Activated naive CD4-positive, alpha-beta T cell treated with Interleukin-2 at 50 U/mL for 16 hours (primary cell): ENCODE measurements at places on chromosomes 6 and 20.
A peak's percentile ranks its signal among the peaks of the same experiment; 100 is the strongest.

DNA sequence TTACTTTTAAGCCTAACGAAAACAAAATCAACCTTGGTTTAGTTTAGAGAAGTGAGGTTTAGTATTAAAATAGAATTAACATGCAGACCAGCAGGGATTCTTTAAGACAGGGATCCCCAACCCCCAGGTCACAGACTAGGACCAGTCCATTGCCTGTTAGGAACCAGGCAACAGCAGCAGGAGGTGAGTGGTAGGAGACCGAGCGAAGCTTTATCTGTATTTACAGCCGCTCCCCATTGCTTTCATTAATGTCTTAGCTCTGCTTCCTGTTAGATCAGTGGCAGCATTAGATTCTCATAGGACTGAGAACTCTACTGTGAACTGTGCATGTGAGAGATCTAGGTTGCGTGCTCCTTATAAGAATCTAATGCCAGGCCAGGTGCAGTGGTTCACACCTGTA, 225.9 kb downstream of the NKAIN2 start:
- no peak for DNase-seq

- no peak for DNase-seq
Measured at GRCh38 chr6:47587493-47587892, 109.9 kb downstream of the CD2AP start.

GRCh38 chr6:134034478-134034877, 17.9 kb downstream of the SLC2A12 start:
- no peak for DNase-seq

DNA sequence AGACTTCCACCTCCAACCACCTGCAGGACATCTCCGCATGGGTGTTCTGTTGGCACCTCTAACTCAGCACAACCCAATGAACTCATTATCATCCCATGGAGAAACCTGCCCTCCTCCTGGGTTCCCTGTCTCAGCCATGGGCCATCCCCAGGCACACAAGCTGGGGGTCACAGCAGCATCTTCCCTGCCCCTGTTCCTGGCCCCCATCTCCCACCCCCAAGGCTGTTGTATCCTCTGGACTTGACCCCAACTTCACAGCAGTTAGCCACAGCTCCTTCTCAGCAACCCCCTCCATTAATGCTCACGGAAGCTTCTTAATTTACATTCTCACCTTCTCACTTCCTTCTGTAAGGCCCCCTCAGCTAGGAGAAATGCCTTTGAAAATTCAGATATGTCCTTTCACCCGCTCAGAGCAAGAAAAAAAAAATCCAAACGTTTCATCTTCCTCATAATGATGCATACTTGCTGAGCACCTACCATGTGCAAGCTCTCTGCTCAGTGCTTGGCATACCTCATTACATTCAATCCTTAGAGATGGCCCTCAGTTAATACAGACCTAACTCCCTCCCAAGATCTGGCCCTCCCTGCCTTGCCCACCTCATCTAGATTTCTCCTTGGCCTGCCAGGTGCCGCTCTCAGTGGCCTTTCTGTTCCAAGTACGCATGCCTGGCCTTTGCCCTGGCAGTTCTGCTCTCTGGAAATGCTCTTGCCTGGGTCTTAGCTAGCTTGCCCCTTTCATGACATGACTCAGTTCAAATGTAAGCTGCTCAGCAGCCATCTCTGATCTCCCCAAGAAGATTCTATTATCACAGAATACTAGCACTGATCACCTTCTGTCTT, 2.5 kb upstream of the NELFCD start:
- DNase-seq: no peak

DNA sequence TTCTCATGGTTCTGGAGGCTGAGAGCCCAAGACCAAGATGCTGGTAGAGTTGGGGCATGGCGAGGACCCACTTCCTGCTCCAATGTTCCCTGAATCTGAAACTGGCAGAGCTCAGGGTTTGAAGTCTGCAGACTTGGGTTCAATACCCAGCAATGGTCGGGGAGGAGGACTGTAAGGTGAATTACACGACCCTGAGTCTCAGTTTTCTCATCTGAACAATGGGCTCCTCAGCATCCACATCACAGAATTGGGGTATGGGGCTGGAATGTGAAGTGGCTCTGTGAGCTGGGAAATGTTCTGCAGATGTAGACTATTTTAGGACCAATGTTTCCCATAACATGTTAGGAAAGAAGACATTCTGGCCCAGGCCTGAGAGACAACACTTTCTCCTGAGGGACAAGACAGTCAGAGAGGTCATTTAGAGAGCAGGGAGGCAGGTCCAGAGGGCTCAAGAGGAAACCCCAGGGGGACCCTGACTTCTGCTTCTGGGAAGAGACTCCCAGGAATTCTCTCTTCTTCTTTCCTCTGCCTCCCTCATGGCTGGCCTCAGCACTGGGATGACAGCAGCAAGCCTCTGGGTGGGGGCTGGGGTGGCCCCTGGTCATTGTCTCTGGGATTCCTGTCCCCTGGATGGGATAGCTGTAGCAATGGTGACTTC, 141.3 kb upstream of the PMEPA1 start:
- DNase-seq: no peak

GRCh38 chr20:2101057-2101864, at the start of gene STK35:
Gene STK35, plus strand, starts transcription at chr20:2101827. Its CDS starts 55 bp downstream, at chr20:2101882.
- DNase-seq: peak; percentile 74

DNA sequence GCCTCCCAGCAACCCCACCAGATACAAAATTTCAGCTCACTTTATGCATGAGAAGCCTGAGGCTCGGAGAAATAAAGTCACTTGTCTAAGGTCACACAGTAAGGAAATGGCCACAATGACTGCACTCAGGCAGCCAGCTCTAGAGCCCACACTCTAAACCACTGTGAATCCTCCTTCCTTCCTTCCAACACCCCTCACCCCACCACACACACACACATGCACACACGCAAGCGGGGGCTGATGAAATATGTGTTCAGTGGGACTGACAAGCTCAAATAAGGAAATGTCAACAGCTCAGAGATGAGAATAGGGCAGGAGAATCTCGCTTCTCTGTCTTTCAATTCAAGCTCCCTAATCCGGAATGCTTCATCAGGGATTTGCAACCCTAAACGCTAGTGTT, 6.0 kb upstream of the BPIFA1 start:
- no peak for DNase-seq

DNA sequence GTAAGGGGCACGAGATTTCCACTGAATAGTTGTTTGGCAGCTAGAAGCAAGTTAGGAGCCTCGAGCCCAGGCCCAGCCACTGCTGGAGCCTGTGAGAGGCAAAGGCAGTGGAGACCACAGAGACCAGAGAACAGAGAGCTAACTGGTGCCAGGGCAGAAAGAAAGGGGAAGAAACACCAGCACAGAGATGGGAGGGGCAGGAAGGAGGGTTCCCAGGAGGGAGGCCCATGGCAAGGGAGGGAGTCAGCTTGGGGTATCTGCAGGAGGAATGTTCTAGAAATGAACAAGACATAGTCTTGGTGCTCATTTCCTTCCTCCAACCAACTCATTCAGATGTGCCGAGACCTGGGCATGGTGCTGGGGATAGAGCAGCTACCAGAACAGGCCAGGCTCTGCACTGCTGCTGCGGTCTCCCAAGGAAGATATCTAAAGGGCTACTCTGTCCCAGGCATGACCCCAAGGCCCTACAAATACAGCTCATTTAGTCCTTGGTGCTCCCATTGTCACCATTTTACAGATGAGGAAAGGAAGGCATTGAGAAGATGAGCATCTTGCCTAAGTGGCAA, 10.7 kb downstream of the ANGPT4 start:
- DNase-seq: no peak

- DNase-seq: no peak
Measured at GRCh38 chr20:61937963-61938838, 127.5 kb downstream of the TAF4 start.

- peak; percentile 27 for DNase-seq
Measured at GRCh38 chr6:119347466-119348095, 2.0 kb downstream of the MAN1A1 start.

- no peak for DNase-seq
Measured at GRCh38 chr6:26202201-26202611, 115.0 kb downstream of the HFE start.

DNA sequence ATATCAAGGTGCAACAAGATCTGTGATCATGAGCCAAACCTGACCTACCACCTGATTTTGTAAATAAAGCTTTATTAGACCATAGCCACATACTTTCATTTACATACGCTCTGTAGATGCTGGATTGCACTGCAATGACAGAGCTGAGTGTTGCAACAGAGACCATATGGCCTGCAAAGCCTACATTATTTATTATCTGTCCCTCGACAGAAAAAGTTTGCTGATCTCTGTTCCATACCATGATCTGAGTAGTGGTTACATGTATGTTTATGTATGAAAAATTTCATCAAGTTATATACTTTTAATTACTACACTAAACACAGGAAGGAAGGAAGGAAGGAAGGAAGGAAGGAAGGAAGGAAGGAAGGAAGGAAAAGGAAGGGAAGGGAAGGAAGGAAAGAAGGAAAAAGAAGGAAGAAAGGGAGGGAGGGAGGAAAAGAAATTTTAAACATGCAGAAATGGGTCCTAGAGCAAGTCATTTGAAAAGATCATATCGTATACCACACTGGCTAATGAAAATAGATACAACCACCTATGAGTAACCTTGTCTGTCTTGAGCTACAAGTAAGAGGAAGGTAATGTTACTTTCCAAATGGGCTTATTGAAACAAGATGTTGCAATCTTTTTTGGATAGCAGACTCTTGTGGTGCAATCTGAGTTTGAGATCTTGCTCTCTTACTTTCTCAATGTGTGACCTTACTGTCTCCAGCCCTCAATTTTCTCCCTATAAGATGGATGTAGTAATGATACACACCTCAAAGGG, 441.0 kb downstream of the KIF16B start:
- no peak for DNase-seq

- DNase-seq: no peak
Measured at GRCh38 chr6:143068001-143068400, 7.3 kb downstream of the AIG1 start.

GRCh38 chr20:48695255-48695654, 132.5 kb downstream of the PREX1 start:
- no peak for DNase-seq

DNA sequence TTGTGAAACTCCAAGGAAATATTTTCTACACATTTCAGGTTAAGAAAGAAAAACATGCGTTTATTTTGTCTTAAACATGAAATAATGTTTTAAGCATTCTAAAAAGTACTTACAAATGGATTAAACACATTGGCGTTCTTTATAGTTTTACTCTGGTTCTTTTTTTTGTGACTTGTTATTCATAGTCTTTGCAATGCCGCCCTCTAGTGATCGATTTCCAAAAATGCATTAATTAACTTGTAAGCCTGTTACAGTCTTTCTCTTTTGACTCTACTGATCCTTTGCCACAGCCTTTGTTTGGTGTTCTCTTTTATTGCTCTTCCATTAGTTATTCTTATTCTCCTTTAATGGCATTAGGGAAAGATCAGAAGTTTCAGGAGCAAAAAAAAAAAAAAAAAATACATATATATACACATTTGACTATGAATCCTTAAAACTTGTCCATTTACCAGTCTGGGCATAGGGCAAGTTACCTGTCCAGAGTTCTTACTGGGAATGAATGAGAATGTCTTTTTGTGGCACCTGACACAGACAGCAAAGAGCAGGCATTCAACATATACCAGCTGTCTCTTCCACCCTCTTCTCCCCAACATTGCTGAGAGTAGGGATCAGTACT, 59.9 kb downstream of the MACROD2 start:
- no peak for DNase-seq

GRCh38 chr6:148492654-148493290, 150.1 kb downstream of the SASH1 start:
- DNase-seq: no peak

DNA sequence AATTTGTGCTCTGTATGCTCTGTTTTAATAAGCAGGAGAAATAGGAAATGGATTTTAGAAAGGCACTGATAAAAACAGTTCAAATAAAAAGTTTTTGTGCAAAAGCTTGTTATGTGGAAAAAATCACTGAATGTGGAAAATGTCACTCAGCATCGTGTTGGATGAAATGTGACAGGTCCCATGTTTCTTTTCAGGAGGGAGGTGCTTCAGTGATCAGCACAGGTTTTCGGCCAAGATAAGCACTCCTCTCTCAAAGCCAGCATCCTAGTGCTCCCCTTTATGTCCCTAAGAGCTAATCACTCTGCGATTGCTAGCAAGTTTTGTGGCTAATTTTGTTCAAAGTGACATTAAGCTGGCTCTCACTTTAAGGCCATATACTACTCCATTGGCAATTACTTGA, 12.0 kb downstream of the UBE3D start:
- DNase-seq: no peak

DNA sequence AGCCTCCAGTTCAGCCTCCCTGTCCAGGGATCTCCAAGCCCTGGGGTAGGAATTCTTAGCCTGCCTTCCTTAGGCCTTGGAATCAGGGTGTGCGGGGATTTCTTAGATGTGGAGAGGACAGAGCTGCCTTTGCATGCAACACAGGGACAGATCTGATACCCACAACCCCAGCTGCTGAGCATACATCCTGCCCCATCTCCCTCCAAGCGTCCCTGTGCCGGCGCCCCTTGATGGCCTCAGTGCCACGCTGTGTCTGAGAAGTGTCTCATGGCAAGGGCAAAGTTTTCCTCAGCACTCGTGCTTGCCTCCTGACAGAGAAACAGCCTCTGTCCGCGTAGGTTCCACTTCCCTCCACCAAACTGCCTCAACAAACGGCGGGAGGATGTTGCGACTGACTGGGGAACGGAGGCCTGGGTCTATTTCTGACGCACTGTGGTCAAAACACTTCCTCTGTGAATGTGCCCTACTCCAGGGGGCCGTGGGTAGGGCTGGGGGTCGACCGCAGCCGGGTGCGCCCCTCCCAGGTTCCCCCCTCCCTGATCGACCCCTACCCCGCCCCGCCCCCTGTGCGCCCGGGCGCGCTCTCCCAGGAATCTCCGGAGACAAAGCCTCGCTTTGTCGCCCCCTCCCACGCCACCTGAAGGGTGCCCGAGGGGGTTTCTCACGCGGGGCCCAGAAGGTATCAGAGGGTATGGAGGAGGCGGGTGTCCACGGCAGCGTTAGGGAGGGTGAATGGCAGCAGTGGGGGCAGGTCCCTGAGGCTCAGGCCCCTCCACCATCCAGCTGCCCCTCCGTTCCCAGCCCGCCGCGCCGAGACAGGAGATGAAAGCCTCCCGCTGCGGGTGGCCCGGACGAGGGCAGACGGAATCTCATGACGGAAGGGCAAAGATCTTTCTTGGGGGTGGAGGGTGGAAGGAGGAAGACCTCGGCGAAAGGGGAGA, 806 bp downstream of the MICAL1 start:
- DNase-seq: peak; percentile 70

DNA sequence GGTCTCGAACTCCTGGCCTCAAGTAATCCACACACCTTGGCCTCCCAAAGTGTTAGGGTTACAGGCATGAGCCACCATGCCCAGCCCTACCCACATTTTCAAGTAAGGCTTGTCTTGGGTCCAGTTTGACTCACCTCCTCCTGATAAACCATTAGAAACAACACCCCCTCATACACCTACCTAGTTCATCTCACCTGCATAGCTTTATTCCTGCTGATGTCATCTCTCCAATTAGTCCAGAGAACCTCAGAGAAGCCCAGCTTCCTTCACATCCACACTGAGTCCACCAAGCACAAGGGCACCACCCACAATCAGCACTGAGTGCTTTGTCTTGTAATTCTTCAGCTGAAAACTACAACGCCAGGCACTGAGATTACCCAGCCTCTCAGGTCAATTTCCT, 35.3 kb downstream of the KIF16B start:
- no peak for DNase-seq
